ENCODE measurements at places on chromosomes 6 and 20.

DNA sequence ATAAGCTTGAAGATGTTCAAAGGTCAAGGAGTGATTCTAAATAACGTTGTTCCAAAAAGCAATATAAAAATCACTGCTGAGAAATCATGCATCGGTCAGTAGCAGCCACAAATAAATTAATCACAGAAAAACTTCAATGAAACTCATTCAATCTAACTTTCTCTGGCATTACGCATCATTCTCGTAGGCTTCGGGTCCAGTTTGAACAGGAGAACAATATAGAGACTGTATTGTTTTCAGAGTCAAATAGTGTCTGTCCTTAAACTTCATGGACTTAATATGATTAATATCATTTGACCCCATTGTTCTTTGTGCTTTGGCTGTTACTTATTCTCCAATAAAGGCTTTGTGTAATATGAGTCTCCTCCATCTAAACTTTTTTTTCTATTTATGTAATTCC, 200.4 kb downstream of the C6orf118 start:
- no peak for DNase-seq

- peak; percentile 61 for DNase-seq
Observed at GRCh38 chr20:50191544-50192363, 1.1 kb downstream of the CEBPB start.

DNA sequence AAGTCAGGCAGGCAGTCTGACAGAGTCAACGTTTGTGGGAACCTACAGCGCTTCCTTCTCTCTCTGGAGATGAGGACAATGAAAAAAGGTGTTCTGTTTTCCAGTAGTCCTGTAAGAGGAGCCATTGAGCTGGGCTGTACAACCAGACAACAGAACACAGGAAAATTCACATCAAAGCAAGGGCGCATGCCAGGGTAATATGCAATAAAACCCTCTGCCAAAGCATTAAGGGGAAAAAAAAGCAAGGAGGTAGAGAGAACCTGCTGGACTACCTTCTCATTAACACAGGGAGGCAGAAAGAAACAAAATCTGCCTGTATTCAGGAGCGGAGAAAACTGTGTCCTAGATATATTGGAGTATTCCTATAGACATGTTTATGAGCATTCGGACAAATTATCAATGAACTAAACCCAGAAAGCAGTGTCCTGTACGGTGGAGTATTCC, 1.3 kb downstream of the RNF24 start:
- DNase-seq = peak; percentile 84

DNA sequence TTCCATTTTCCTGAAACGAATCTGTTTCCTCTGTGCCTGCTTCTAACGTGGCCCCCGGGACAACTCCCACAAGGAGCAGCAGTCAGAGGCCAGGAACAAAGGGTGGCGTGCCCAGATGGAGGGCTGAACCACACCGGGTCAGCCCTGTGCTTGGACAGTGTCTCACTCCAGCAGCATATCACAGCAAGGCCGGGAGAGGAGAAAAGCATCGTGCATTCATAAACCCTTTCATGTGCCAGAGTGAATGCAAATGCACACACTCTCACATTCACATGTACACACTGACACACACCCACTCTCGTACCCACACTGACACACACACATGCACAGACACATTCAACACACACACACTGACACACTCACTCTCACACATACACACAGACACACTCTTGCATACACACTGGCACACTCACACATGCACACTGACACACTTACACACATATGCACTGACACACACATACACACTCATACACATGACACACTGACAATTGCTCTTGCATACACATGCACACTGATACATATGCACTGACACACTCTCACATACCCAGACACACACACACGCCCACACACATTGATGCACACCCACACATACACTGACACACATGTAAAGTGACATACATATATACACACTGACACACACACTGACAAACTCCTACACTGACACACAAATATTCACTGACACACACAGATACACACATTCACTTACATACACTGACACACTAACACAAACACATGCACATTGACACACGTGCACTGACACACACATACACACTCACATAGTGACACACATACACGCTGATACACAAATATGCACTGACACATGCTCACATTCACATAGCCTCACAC, 237.0 kb downstream of the LRFN2 start:
- no peak for DNase-seq

DNA sequence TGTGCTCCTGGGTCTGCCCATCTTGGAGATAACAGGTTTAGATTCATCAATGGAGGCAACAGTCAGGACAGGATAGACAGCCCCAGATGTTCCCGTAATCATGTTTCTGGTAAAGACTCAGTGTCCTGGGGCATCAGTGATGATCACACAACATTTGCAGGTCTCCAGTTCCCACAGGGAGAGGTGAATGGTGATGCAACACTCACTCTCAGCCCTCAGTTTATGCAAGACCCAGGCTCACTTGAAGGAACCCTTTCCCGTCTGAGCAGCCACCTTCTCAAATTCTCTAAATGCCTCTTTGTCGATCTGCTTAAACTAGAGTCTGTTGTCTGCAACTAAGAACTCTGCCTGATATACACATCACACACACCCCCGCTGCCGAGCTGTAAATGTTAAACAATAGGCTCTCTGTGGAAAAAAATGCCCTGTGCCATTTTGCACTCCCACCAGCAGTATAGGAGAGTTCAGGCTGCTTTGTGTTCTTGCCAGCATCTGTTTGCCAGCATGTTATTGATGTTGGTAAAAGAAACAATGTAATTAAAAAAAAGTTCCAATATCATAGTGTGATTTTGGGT, 30.1 kb upstream of the SCP2D1 start:
- no peak for DNase-seq

GRCh38 chr20:4227085-4227821, 211.9 kb upstream of the RNF24 start:
- no peak for DNase-seq

DNA sequence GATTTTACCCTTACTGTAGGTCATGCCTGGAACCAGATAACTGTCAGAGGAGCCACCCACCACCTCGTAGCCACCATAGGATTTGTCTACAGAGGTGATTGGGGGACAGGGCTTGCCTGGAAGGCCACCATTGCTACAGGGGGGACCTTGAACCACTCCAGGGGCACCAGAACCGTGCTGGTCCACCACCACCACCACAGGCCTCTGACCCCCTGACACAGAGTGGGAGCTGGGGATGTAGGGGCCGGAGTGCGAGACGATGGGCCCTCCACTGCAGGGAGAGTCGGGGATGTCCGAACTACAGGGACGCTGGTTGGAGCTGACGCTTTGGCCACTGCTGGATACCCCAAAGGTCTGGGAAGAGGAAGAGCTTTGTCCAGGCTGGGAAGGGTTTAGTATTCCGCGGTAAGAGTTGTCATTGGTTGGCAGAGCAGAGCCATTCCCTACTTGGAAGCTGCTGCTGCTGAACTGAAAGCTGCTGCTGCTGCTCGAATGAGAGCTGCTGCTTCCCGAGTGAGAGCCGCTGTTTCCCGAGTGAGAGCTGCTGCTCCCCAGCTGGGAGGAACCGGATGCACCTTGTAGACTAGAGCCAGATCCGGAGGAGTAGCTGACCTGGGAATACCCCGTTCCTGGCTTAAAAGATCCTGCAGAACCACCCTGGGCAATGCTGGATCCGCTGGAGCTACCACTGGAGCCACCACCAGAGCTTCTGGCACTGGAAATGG, 2.2 kb downstream of the PSORS1C1 start:
- DNase-seq = no peak

GRCh38 chr6:85081102-85081501, 316.7 kb upstream of the TBX18 start:
- no peak for DNase-seq

- DNase-seq = no peak
Observed at GRCh38 chr6:26473429-26473757, 15.6 kb downstream of the BTN2A1 start.

DNA sequence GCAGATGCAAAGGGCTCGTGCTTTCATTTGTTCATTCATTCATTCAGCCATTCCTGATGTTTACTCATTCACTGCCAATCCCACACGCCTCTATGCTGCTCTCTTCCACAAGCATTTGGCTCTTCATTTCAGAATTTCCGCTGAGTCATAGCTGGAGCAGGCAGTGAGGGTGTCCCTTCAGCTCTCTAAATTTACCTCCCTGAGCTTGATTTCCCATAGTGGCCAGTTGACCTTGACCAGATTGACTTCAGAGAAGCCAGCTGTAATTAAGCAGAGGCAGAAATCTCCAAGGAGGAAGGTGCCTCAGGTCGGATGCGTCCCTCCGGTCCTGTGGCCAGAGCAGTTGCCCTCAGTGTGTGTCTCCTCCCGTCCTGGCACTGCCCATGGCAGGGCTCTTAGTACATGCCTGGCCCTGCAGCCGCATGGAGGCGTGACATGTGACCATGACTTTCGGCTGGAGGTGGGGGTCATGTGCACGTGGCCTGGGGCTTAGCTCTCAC, 267.2 kb upstream of the ECI2 start:
- peak; percentile 42 for DNase-seq

- DNase-seq = no peak
Observed at GRCh38 chr6:3690506-3690905, 61.0 kb downstream of the PXDC1 start.

DNA sequence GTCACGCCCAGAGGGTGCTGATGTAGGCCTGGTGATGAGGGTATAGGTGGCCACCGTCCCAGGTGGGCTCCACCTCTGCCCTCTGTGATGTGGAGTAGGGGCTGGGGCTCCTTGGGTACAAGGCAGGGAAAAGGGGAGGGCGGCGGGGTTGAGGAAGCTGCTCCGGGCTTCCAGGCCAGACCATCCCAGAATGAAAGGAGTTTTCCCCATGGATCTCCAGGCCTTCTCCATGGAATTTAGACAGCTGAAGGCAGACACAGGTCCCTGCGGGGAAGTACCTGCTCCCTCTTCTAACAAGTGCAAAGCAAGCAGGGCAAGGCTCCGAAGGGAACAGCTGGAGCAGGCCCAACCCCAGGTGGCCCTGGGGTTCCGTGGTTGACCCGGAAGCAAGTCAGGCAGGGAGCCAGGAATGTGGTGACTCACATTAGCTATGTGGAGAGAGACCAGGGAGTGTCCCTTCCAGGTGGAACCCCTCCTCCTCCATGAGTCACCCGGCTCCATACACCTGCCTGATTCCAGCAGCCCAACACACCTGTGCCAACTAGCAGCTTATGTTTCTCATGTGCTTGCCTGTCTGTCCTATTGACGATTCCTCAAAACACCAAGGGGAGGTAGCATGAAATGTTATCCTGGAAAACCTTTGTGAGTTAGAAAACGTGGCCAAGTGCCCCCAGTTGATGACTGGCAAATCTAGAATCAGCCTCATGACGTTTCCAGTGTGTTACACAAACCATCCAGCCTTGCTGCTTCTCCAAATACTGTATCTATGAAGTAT, 59.7 kb upstream of the SNX9 start:
- DNase-seq = peak; percentile 50

DNA sequence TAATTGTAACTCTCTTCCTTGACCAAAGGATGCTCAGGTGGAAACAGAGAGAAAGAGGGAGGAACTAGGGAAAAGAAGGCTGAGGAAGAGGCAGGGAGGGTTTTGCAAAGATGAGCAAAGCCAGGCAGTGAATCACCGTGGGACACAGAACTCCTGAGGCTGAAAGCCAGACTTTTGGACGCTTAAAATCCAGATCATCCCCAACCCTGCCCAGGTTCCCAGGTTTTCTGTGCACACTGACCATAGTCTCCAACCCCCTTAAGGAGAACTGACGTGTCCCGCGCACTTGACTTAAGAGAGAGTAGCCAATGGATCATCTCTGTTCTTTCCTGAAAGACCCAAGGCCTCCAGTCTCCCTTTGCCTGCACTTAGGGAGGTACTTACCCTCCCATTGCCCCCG, 75.3 kb downstream of the LRFN2 start:
- no peak for DNase-seq

- DNase-seq = no peak
Observed at GRCh38 chr20:3803854-3804253, 7.7 kb downstream of the CDC25B start.

DNA sequence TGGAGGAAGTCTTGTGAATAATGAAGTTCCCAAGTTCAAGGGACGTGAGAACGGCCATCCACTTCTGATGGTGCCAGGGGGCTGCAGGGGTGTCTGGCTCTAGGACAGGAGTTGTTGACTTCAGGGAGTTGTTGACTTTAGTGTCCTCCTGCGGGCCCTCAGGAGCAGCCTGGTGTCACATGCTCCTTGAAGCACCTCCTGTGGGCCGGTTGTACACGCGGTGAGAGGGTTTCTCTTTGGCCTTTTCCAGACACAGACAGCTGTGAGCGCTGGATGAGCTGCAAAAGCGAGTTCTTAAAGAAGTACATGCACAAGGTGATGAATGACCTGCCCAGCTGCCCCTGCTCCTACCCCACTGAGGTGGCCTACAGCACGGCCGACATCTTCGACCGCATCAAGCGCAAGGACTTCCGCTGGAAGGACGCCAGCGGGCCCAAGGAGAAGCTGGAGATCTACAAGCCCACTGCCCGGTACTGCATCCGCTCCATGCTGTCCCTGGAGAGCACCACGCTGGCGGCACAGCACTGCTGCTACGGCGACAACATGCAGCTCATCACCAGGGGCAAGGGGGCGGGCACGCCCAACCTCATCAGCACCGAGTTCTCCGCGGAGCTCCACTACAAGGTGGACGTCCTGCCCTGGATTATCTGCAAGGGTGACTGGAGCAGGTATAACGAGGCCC, 77.8 kb downstream of the ISM1 start:
- no peak for DNase-seq

GRCh38 chr6:144722925-144723324, 437.8 kb downstream of the UTRN start:
- DNase-seq = no peak

GRCh38 chr6:73704260-73704659, 8.3 kb downstream of the CD109 start:
- DNase-seq = peak; percentile 90

DNA sequence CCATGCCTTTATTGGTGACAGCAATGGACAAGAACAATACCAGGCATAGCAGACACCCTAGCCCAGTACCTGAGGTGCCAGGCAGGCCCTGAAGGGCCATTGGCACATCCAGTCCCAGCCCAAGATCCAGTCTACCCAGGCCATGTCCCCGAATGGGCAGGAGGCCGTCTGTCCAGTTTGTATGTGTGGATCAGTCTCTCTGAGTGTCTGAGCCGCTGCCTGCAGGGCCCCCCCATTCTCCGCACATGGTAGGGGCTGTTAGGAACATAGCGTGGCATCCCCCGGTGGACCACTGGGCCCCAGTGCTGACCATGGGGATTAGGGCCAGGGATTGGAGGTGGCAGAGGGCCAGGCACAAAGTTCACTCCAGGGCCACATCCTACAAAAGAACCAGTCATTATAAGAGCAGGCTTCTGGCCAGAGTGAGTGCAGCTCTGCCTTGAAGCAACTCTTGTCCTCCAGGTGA, 5.1 kb downstream of the PCED1A start:
- no peak for DNase-seq

GRCh38 chr20:40703975-40704530, 15.0 kb upstream of the MAFB start:
- no peak for DNase-seq
